ENCODE measurements at places on chromosomes 1 and 21.

DNA sequence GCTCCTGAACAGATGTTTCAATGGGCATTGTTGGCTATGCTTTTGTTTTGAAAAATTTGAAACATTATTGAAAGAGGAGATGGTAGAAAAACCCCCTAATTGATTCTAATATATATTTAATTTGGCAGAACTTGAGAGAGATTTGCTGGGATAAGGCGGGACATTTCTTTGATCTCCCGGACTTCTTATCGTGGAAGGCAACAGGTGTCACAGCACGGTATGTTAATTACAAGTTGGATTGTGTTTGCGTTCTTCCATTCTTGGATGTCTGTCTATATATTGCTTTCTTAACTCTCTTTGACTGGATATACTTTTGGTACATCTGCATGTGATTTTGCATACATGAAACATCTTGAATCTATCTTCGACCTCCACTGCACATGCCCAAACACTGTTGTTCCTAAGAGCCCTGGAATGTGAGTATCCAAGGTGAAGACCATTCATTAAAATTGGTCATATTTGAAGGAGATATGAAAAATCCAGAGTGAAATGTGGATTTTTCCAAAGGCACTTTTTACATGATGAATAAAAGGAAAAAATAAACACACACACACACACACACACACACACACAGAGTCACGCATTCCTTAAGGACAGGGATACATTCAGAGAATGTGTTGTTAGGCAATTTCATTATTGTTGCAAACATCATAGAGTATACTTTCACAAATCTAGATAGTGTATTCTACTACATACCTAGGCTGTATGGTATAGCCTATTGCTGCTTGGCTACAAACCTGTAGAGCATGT, 81.9 kb downstream of the FGGY start:
- no peak for DNase-seq

DNA sequence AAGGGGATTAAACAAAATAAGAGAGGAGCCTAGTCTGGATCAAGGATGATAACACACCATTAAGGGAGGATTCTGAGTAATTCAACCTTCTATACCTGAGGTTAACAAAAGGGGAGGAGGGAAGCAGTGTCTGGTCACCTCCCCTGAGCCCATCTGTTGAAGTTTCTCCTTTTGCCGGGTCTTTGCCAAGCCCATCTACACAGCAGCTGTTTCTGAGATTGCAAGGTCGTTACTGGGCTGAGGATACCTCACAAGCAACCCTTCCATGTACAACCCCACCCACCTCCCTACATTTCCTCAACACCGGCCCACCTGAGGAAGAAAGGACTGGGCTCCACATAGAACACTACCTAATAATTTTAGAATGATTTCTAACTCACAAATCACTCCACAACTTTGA, 26.3 kb downstream of the LRRC52 start:
- no peak for DNase-seq

GRCh38 chr1:91007092-91007491, 14.7 kb downstream of the ZNF644 start:
- no peak for DNase-seq

- no peak for DNase-seq
These were observed 77.7 kb downstream of the CAPZB start for GRCh38 chr1:19407494-19408096.

DNA sequence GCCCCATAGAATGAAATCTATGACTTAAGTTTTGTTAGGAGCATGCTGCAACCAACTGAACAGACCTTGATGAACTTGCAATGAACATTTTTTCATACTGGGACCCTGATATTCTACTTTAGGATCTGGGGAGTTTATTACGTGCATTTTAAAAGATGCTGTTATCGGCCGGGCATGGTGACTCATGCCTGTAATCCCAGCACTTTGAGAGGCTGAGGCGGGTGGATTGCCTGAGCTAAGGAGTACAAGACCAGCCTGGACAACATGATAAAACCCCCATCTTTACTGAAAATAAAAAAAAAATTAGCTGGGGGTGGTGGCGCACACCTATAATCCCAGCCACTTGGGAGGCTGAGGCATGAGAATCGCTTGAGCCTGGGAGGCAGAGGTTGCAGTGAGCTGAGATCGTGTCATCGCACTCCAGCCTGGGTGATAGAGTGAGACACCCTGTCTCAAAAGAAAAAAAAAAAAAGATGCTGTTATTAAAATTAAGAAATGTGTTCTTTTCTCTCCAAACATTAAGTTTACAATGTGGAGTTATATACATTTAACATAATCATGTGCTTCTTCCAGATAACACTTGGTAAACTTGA, 7.1 kb downstream of the MPZL1 start:
- no peak for DNase-seq

DNA sequence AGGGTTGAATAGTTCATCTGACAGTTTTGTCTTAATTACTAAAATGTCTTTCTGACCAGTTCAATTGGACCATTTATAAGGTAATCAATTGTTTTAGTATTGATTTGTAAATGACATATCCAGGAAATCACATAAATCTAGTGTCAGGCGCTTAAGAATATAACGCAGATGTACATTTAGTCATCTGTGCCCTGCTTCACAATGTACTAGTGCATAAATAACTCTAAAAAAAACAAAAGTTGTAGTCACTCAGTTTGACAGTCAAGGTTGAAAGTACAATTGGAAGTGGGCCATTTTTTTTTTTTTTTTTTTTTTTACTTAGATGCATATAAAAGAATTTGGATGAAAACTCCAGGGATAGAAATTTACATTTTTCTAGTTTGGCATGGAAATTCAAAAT, 490.4 kb downstream of the PTPRC start:
- DNase-seq, result no peak

- DNase-seq, result no peak
These were observed 148.9 kb downstream of the CDC42BPA start for GRCh38 chr1:227169343-227169742.
